ENCODE measurements at places on chromosomes 5 and 9. TPM values are rescaled to one million over a fixed set of nuclear protein-coding genes. Genes with fewer than 3 reads are reported as not detected.

DNA sequence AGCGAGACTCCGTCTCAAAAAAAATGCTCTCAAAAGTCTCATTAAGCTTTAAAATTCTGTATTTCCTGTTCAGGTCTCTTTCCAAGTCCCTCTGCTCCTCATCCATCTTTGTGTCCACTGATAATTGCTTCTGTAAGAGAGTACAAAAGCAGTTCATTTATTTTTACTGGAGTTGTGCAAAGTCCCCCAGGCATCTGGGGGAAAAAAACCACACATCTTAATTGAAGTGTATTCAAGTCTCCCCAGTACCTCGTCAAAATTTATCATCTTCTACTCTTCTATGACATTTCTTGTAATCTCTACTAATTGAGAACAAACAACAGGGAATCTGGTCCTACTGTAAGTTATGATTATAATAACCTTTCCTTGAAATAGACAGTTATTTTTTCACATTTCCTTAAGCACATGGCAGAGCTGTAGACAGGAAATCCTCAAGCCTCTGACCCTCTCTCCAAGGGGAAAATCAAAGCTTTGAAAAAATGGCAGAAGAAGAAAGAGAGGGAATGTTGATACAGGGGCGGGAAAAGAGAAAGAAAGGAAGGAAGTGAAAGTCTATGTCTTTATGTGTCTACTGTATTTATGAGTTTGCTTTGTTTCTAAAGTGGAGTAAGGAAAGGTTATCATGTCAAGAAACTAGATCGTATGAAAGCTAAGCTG lies 51.5 kb downstream of the RAI14 start:
- no peak for DNase-seq
- H3K27ac ChIP-seq: no peak overlapping the region
- H3K36me3 ChIP-seq: no peaks in the 10 kb centered on the region
- H3K27me3 ChIP-seq: no peaks in the 10 kb centered on the region
- H3K4me3 ChIP-seq: no peak overlapping the region

DNA sequence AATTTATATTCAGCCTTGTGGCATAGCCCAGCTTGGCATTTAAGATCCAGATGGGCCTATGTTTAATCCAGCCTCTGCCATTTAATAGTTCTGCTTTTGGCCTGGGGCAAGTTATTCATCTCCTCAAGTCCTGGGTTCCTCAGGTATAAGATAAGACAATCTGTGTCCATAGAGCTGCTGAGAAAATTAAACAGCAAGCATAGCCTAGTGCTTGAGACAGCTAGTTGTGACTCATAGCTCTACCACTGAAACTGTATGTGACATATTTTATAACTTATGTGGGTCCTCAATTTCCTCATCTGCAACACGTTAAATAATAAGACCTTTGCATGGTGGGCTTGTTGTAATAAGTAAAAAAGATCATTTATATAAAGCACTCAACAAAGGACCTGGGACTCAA lies 53.3 kb upstream of the ATP10B start:
- no peaks in the 10 kb centered on the region for H3K27me3 ChIP-seq
- H3K36me3 ChIP-seq: no peaks in the 10 kb centered on the region
- H3K27ac ChIP-seq: no peak overlapping the region

DNA sequence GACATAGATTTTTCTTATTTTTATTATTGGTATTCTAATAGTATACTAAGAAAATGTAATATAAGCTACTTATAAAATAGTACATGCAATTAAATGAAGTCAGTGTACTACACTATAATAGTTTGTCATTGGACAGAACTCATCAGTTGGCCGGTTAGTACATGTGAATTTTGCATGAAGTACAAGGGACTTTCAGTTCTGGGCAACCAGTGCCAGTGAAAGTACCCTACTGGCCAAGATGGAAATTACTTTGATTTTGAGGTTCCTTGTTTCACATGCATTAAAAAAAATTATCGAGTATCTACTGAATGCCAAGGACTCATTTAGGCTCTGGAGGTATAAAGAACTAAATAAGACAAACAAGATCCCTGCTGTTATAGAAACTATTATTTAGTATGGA lies 213.4 kb upstream of the ELL2 start:
- no peak overlapping the region for H3K27ac ChIP-seq
- H3K27me3 ChIP-seq: no peaks in the 10 kb centered on the region
- no peak overlapping the region for H3K4me3 ChIP-seq
- H3K36me3 ChIP-seq: no peaks in the 10 kb centered on the region
- DNase-seq: no peak
- H3K4me1 ChIP-seq: no peaks in the 10 kb centered on the region

DNA sequence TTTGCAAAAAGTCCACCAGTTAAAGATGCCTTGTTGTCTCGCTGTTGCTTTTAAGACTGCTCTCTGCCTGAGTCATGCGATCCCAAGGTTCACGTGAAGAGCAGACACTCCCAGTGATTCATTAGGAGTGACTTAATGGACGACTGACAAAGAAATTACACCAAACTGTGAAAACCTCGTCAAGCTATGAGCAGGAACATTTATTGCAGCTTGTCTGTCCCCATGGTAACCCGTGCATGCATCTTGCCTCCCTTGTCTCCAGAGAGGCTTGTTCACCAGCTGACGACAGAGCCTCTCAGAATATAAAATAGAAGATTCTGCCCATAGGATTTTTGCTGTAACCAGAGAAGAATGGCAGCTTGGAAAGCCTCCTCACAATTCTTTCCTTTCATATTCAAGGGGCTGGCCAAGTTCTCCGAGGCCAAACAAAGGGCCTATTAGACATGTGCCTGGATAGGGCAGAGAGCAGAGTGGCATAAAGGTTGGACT lies 352.7 kb downstream of the SPOCK1 start:
- peak; percentile 44 for DNase-seq
- H3K36me3 ChIP-seq: no peaks in the 10 kb centered on the region
- no peaks in the 10 kb centered on the region for H3K4me1 ChIP-seq

DNA sequence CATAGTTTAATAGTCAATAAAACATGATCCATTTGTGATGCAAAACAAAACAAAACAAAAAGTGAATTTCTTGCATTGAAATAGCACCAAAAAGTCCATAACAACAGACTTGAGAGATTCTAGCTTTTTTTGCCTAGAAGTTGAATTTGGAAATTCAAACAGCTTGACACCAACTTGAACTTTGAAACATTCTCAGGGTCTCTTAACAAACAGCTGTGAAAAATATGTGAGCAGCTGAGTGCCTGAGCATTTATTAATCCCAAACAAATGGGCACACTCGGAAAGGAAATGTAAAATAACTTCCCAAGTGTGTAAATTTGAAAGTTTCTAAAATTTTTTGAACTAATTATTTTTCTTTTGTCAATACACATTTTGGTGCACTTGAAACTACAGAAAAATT lies 56.0 kb upstream of the HMHB1 start:
- H3K36me3 ChIP-seq: no peaks in the 10 kb centered on the region
- H3K27ac ChIP-seq: no peak overlapping the region
- no peak overlapping the region for H3K4me3 ChIP-seq
- no peaks in the 10 kb centered on the region for H3K27me3 ChIP-seq

The CAMK4 gene
- not detected for total RNA-seq
